ENCODE measurements at places on chromosomes 1 and 21. TPM values are rescaled to one million over a fixed set of nuclear protein-coding genes. Genes with fewer than 3 reads are reported as not detected.

The OPRD1 gene
- total RNA-seq, result not detected

- no peak for DNase-seq
These were observed 40.7 kb upstream of the TRAPPC10 start for GRCh38 chr21:43971201-43971991.

DNA sequence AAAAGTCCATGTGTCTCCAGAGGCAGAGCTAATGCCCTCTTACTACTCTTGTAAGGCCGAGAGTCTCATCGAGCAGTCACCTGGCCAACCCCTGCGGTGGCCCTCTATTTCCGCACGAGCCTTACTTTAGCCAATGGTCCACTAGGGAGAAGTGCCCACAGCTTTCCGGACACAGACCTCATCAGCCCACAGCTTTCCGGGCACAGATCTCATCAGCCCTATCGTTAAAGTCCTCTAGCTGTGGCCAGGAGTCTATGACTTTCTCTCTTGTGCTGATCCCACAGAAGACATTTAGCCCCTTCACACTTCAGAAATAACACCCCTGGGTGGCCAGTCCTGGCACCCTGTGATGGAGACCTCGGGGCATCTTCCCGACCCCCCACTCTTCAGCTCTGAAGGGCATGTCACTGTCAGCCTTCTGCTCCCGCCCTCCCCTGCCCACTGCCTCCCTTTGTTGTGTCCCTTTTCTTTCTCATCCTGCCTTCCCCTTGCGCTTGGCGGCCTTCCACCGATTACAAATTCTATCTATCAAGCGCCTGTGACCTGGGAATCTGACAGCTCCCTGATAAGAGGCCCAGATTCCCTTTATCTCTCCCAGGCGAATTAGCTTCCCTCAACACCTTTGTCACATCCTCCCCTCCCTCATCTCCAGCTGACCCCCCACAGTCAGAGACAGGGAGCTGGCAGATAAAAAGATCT, 161.0 kb downstream of the PLXNA2 start:
- no peak for DNase-seq

DNA sequence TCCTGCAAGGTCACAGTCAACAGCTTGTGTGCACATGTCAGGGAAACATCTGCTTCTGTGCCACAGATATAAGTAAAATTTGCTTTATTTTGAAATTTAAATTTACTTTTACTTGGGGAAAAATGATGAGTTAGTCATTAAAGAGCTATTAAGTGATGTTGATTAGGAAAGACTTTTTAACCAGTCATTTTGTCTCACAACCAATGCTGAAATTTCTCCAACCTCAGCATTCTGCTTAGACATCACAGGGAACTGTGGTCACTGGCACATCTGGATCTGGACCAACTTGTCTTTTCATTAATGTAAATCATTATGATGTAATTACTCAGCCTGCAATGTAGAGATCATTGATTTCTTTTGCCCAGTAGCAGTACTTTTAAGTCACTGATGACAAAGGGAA, 301.0 kb downstream of the TTLL7 start:
- no peak for DNase-seq

The KIAA0040 gene
- 43.6 TPM for total RNA-seq

- DNase-seq, result no peak
These were observed 373.0 kb upstream of the ADAMTS5 start for GRCh38 chr21:27339902-27340301.

The C2CD4D gene
- total RNA-seq, result not detected

The BCAR3 gene
- 26.7 TPM for total RNA-seq

DNA sequence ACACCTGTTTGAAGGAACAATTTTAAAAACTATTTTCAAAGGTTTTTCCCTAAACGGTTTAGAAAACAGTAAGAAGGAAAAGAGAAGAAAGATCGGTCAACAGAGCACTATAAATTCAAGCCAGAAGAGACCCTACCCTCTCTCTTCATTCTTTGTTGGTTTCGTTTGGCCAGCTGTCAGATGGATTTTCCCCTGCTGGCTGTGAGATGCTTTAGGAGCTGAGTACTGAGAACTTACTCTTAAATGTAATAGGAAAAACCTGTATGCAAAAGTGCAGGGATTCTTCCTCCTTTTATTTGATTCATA, 1.3 kb upstream of the TXNIP start:
- no peak for DNase-seq

GRCh38 chr1:226912587-226913176, 27.4 kb upstream of the COQ8A start:
- no peak for DNase-seq

The BRDT gene
- total RNA-seq, result not detected

DNA sequence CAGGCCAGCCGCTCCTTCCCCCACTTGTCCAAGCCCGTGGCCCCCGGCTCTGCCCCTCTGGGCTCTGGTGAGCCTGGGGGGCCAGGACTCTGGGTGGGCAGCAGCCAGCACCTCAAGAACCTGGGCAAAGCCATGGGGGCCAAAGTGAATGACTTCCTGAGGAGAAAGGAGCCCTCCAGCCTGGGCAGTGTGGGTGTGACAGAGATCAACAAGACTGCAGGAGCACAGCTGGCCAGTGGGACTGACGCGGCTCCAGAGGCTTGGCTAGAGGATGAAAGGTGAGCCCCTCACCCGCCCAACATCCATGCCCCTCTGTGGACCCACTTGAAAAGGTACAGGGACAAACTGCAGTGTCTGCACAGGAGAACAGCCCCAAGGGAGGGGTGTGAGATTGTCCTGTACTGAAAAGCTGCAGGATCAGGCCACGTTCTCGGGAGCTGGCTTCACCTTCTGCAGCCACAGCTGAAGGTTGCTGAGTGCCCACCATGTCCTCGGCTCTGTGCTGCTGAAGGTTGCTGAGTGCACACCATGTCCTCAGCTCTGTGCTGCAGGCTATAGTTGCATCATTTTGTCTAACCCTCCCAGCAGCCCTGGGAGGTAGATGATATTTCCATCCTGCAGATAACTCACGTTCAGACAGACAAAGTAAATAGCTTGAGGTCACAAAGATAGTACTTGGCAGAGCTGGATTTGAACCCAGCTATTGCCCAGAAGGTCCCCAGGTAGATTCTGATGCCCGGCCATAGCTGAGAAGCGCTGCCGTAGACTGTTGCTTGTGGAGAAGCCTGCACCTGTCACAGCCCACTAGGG, 618 bp downstream of the C1orf226 start:
- DNase-seq, result no peak

GRCh38 chr1:164790081-164790480, 231.1 kb downstream of the PBX1 start:
- no peak for DNase-seq

GRCh38 chr1:209871006-209871405, 43.2 kb downstream of the UTP25 start:
- no peak for DNase-seq

DNA sequence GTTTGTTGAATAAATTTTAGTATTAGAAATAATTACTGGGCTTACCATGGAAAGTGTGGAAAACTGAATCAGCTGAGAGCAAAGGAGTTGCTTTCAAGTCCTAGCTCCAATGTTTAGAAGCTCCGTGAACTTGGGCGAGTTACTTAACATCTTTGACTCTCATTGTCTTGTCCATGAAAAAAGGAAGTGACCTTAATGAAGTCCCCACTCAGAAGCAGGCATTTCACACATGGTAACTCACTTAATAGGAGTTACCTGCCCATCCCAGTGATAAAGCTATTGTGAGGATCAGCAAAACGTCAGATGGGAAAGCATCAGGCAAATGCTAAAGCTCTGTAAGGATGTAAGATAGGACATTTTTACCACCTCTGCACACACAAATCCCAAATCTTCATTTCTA, 34.0 kb upstream of the GADD45A start:
- no peak for DNase-seq

DNA sequence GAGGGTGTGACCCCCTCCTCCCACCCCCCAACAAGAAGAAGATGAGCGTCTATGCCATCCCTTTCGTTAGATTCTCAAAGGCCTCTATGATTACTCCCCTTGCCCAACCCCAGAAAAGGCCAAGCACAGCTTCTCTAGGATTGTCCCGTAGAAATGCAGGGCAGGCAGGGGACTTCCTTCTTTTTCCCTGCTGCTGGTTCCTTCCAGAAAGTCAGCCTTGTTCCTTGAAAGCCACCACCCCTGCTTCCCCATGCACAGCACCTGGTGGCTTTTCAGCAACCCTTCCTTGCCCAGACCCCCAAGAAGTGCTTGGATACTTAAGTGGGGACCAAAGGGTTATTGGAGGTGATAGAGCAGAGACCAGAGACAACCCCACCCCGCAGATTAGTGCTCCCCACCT, 75.1 kb downstream of the ARHGEF10L start:
- DNase-seq, result no peak

DNA sequence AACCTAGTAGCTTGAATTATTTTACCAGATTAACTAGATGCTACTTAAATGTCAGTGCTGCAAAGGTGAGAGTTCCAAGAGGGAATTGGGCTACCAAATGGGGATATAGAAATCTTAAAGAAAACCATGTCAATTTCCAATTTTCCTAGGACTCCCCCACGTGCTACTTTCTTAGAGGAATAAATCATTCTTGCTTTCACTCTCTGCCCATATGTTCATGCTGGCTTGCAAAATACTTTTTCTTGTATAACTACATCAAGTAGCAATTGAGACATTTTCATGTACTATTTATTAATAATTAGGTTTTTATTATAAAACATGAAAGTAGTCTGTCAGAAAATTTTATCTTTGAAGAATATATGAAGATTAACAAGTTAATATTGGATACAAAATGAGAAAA, 11.8 kb downstream of the KCNK2 start:
- no peak for DNase-seq

DNA sequence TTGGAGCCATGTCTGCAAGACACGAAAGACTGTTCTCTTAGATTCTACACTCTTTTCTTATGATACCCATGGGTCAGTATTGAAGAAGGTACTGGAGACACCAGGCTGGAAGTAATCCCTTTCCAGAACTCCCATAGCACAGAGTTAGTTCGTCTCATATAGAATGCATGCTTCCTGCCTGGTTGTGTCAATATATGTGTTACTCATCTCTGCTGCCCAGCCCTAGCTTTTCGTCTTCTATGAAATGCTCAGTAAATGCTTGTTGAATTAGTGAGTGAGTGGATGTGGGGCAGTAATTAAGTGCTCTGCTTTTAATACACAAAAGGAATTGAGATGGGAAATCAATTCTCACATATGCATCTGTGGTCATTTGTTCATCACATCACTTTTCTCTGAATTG, 32.1 kb downstream of the ADCY10 start:
- DNase-seq, result no peak

The TBX19 gene
- total RNA-seq, result 7.8 TPM

The CHD5 gene
- 0.15 TPM for total RNA-seq

The TUFT1 gene
- total RNA-seq, result 21.2 TPM

The FCRLA gene
- total RNA-seq, result not detected

DNA sequence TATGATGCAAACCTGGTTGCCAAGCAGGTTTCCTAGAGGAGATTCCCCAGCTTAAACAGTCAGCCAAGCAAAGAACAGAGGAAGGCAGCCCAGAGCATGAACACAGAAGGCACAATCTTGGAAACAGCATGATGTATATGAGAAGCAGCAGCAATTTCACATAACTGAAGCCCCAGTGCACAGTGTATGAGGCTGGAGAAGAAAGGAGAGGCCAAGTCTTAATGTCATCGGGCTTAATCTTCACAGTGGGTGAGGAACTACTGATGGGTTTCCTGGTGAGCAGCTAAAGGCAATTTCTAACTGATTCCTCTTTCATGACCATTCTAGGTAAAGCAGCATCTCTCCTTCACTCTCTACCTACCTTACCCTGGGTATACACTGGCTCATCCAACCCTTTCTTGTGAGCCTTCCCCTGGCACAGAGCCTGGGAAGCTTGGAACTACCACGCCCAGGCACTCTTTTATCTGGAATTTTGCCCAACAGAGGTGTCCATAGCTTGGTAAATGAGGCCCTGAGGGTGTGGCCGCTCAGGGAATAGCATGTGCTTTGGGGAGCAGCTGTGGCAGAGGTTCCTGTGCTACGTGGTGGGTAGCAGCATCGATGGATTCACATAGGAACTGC, 22.0 kb downstream of the FYB2 start:
- no peak for DNase-seq

The CHODL gene
- total RNA-seq, result 1.0 TPM

GRCh38 chr1:216325336-216325735, 97.9 kb downstream of the USH2A start:
- no peak for DNase-seq

GRCh38 chr1:10663678-10664035, 132.8 kb downstream of the CASZ1 start:
- no peak for DNase-seq

The NMNAT1 gene
- 6.6 TPM for total RNA-seq

GRCh38 chr1:116152950-116153691, 41.9 kb downstream of the MAB21L3 start:
- no peak for DNase-seq

DNA sequence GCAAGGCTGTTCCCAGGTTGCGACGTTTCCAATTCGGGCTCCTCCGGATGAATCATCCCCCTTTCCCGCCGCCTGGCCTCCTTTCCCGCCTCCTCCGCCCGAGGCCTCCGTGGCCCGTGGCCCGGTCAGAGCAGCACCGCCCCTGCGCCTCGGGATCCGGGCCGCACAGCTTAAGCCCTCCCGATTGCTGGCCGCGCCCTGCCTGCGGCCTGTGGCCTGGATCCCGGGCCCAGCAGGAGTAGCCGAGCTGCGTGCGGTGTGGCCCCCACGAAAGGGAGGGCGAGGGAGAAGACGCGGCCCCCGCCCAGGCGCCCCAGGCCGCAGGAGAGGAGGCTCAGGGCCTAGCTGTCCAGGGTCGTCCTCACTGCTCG, 1.0 kb downstream of the TMEM200B start:
- peak; percentile 61 for DNase-seq

- no peak for DNase-seq
These were observed 4.5 kb downstream of the C21orf58 start for GRCh38 chr21:46319186-46319585.

GRCh38 chr1:19458815-19459417, 26.4 kb downstream of the CAPZB start:
- no peak for DNase-seq

GRCh38 chr1:68516066-68516465, 19.2 kb upstream of the DEPDC1 start:
- DNase-seq, result no peak

DNA sequence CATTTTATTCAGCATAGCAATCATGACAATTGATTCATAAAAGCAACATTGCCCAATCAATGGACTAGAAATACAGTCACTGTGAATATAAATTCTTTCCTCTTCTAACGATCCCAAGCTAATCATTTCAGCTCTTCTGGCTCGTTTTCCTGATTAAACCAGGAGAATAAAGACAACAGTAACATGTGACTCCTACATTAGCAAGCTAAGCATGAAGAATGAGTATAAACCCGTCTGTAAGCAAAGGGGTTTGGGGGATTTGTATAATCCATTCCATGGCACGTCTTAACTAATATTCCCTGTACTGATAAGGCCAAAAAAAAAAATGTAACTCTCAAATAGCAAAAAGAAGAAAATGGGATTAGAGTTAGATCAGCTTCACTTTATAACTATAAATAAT, 21.6 kb downstream of the IRF2BP2 start:
- DNase-seq, result no peak

- peak; percentile 43 for DNase-seq
These were observed 618 bp downstream of the CLCC1 start for GRCh38 chr1:108962681-108963051.

Data from breast epithelium (tissue), 4 donors.